Left kidney (tissue), 8 donors: ENCODE measurements at places on chromosomes 3 and 15. TPM values are rescaled to one million over a fixed set of nuclear protein-coding genes. Genes with fewer than 3 reads are reported as not detected.
A peak's percentile ranks its signal among the peaks of the same experiment; 100 is the strongest.

- DNase-seq = no peak
Observed at GRCh38 chr15:92928225-92928750, 28.2 kb downstream of the CHD2 start.

GRCh38 chr3:69178838-69179739 is 56.7 kb upstream of the LMOD3 start:
- no peak for DNase-seq

DNA sequence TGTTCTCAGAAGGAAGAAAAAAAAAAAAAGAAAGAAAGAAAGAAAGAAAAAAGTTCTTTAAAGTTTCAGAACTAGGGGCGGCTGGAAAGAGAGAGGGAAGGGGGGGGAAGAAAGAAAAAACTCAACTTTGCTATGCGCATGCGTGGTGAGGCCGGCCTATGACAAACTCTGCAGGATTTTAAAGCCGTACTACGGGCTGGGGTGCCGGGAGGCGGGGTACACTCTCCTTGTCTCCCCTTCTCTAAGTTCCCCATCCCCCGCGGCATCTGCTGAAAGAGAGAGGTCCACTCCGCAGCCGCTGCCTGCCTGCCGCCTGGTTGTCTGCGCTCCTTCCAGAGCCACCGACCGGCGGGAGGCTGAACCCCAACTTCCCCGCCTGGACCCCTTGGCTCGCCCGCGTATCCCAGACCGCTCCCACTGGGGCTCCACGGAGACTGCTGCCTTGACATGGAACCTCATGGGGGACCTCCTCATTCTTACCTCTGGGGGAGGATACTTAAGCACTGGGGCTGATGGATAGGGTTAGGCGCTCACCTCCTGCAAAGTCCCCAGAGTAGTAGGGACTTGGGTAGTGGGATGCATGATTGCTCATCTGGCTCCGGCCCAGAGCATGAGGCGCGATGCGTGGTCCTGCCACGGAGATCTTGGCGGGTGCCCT is 1.4 kb upstream of the WNT5A start:
- peak; percentile 86 for DNase-seq

DNA sequence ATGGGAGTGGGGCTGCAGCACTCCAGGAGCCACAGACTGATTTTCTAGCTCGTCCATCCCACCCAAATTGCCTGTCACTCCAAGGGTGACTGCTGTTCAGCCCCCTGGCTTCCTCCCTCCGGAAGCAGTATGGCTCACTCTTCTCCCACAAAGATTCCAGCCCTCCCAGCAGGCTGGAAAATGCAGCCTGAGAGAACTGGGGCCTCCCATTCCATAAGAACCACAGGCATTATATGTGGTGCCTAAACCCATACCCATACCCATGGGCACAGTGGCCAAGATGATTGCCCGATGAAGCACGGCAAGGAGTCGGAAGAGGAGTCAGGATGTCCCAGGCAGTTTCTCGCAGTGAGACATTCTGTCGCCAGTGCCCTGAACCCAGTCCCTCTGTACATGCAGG is 6.0 kb upstream of the VILL start:
- no peak for DNase-seq

DNA sequence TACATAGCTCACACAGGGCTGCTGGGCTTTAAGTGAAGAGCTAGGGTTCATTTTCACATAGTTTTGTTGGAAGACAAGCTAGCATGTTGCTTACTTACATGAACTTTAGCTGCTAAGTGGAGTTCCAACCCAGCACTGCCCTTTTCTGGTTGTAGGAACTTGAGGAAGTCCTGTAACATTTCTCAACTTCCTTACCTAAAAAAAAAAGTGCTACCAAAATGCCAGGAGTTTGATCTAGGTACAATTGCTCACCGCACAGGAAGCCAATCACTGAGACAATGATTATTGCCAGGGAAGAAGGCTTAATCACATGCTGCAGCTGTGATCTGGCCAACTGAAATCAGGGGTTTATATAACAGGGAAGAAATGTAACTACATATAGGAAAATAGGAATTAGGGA is 52.8 kb downstream of the IL12A start:
- DNase-seq = no peak

Gene GOLGA6A
- 0.27 TPM for polyA plus RNA-seq
